ENCODE measurements at places on chromosomes 7 and 10.

GRCh38 chr10:48700493-48700892 lies 15.8 kb downstream of the WDFY4 start:
- no peak for DNase-seq

DNA sequence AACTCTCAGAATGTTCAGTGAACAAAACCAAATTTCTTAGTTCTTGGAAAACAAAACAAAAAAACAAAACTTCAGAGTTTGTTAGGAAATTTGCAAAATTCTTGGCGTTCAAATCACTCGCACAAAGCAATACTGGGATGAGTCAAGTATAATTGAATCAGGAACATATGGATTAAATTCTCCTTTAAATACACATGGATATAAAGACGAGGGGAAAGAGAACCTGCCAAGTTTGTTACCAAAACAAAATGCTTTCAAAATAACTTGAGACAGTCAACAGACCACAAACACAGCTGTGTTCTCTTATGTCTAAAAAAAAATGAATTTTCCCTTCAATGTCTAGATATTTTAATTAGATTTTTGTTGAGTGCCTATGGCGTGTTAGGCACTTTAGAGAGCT lies 93.5 kb upstream of the MPP7 start:
- DNase-seq = peak; percentile 30

DNA sequence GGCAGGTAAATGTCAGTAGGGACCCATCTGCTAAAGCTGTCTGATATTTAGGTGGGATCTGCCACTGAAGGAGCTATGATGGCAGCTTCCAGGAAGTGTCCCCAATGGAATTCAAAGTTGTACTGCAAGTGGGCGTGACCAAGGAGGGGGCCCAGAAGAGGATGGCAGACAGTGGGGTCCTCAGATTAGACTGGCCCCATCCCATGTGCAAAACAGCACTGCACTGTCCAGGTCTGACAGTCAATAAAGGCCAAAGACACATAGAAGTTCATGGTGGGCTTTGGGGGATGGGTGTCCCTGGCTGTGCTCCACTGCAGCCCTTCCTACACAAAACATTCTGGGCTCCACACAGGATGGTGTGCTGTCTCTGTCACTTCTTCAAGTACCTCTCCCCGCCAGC lies 49.8 kb upstream of the SORCS1 start:
- no peak for DNase-seq

DNA sequence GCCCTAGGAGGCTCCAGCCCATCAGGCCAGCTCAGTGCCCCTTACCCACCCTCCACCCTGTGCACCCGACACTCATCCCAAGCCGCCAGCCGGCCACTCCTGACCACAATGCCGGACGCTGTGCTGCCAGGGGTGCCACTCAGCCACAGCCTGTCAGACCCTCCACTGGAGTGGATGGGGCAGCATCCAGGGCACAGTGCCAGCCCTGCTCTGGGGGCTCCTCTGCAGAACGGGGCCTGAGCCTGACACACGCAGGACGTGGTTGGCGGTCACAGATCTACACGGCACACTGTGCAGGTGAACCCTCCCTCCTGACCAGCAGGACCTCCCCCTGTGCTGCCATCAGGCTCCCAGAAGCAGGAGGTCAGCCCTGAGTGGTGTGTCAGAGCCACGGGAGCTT lies 114.7 kb downstream of the MAD1L1 start:
- no peak for DNase-seq

DNA sequence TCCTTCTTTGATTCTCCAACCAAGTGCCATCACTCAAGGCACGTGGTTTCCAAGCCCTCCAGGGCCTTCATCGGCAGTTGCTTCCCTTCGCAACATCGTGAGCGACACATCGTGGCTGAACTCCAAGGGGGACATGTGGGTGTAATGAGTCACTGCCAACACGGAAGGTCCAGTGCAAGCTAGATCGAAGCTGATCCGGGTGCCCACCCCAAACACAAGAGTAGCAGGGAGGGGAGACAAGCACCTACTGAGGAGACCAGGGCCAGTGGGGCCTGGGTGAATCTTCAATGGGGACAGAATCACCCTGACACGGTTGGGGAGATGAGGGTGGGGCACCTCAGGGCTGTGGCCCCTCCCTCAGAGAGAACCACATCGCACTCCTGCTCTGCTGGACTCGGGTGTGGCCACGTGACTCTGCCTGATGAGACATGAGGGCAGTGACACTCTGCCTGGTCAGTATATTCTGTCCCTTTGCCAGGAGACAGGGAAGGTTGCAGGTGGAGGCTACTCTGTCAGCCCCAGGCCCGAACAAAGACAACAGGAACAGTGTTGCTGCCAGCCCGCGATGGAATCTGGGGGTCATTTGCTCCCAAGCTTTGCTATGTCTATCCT lies 36.8 kb upstream of the HSPA12A start:
- DNase-seq = peak; percentile 49

- no peak for DNase-seq
Measured at GRCh38 chr10:80468002-80468401, 13.9 kb downstream of the TSPAN14 start.

DNA sequence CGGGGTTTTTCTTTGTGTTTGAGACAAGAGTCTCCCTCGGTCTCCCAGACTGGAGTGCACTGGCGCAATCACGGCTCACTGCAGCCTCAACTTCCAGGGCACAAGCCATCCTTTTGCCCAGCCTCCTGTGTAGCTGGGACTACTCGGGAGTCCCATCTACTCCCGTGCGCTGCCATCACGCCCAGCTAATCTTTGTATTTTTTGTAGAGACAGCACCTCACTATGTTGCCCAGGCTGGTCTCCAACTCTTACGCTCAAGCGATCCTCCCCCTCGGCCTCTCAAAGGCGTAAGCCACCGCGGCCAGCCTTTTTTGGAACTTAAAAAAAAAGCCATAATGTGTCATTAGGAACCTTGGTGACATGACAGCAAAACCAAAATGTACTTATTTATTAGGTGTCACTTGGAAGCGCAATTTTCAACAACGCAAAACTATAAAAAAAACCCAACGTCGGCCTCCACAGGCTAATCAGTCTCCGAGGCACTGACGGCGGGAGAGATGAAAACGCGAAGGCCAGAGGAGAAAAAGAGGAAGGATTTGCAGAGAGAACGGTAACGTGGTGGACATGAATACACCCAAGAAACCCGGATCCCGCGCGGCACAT lies 911 bp upstream of the HNRNPH3 start:
- DNase-seq = peak; percentile 71

- no peak for DNase-seq
Measured at GRCh38 chr7:22589641-22590201, 89.7 kb upstream of the STEAP1B start.

- DNase-seq = peak; percentile 93
Measured at GRCh38 chr7:23347682-23348180, 48.6 kb downstream of the MALSU1 start.

- DNase-seq = no peak
Measured at GRCh38 chr10:128230401-128230800, 104.2 kb upstream of the MKI67 start.

- DNase-seq = peak; percentile 37
Measured at GRCh38 chr10:95741807-95742467, 14.0 kb upstream of the ENTPD1 start.

GRCh38 chr10:125263551-125263950 lies 103.2 kb upstream of the CTBP2 start:
- peak; percentile 56 for DNase-seq

DNA sequence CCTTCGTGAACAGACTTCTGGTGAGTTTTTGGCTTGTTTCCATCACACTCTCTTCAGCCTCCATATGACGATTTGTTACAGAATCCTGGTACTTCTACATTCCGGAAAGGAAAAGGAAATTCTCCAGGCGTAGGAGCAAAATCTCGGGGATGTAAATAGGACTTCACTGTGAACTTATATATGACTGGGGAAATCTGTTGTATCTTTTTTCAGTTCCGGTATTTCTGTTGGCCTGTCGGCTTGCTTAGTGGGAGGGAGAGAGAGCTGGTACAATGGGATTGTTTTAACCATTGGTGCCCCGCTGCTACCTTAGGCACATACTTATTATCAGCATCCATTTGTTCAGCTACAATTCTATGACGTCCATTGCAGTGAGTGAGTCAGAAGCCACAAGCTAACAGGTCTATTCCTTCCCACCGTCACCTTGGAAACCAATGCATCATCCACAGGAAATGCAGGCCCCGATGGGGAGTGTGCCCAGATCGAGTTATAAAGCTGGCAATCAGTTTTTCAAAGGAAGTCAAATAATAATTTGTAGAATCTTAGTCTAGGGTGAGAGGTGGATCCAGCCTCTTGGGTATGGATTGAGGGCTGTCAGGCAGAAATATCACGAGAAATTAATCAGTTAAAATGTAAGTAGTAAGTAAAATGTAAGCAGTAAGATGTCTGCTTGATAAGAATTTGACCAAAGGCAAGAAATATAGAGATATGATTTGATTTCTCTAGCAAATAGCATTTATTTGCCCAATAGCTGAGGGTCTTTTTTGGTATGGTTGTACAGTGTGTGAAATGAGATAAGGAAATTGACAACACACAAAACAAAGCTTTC lies 92.0 kb upstream of the MKLN1 start:
- DNase-seq = peak; percentile 98

GRCh38 chr10:32057036-32057372 lies 779 bp upstream of the KIF5B start:
- peak; percentile 16 for DNase-seq

DNA sequence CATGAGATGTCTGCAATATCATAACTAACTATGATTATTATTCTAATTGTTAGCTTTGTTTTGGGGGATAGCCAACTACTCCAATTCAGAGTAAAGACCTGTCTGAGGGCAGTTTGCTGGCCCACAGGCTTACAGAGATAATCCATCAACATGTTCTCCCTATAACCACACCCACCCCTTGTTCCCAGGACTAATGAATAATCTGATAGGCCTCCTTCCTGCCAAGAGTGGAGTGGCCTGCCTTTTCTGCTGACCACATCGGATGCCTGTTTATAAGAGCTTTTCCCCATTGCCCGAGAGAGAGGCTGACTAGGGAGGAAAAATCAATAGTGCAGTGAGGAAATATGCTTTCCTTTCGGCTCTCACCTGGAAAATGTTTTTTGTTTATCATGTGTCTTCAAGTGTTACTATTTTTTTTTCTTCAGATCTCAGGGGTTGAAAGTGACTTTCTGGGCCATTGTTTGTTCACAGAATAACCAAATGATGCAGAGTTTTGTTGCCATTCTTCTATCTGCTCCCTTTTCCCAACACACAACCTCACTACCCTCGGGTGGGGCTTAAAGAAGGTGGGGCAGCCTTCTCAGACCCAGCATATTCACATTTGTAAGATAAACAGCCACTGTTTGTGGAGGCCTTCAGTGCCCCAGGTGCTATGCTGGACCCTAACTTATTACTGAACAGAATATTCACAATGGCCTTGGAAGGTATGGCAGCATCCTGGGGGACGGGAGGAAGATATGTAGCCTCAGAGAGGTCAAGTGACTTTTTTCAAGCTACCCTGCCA lies 38.4 kb downstream of the PLPP4 start:
- DNase-seq = peak; percentile 40

DNA sequence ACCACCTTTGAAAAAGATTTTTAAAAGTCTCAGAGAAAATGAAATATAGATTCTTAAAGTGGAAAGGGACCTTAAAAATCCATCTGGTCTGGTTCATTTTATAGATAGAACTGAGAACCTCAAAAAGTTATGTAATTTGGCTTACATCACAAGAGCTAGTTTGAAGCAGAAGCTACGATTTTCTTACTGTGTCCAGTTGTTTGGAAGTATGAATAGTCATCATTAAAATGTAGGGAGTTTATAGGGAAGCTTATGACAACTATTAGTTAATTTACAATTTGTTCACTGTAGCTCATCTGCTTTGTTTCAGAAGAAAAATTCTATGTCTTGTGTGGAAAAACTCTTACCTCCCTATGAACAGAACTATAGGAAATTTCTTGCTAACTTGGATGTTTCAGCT lies 26.9 kb downstream of the ZEB1 start:
- peak; percentile 52 for DNase-seq

DNA sequence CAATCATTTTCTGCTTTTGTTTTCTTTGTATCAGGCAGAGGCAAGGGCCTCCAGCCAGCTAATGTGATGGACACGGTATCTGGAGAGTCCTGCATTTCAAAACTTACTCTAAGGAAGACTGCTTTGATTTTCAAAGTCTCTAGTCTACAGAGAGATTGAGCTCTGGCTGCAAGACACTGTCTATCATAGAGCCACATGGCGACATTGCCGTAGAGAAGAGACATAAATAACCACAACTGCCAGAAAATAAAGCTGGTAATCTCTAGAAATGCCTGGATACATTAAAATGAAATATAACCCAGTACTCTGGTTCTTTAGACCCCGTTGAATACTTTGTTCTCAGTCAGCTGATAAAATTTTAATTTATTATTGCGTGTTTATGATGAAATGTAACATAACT lies 90.8 kb downstream of the OTUD1 start:
- no peak for DNase-seq

GRCh38 chr7:151875942-151876898 lies 695 bp downstream of the PRKAG2 start:
- DNase-seq = peak; percentile 40

DNA sequence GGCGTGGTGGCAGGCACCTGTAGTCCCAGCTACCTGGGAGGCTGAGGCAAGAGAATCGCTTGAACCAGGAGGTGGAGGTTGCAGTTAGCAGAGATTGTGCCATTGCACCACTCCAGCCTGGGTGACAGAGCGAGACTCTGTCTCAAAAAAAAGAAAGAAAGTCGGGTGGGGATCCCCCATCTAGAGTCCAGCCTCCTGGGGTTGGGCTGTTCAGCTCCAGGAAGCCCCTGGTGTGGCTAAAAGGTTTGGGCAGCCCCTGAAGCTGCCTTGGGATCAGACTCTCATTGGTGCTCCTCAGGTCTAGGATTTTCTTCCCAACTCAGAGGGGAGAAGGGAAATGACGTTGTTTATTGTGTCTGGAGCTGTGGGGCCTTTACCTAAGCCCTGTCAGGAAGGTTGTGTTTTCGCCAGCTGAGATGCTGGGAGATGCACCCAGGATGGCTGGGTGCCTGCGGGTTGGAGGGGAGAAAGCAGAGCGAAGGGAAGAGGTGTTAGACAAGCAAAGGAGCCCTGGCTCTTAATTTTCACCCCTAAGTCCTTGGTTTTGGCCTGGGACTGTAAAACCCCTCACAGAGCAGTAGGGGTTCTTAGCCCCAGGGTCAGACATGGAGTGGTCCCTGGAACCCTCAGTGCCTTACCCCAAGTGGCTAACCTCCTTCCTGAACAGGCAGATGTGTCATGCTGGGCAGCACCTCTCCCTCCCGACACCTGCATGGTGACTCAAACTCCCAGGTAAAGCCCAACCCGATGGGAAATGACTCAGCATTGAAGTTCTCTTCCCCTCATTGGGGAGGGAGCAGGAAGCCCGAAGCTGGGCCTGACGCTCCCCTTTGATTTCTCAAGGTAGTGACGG lies 21.1 kb downstream of the PLAU start:
- DNase-seq = no peak

- peak; percentile 19 for DNase-seq
Measured at GRCh38 chr7:128176696-128177095, 64.4 kb upstream of the LEP start.

Measured in GM23248 (cell line).